ENCODE measurements at places on chromosomes 6 and 20. TPM values are rescaled to one million over a fixed set of nuclear protein-coding genes. Genes with fewer than 3 reads are reported as not detected.

The TCP11 gene
- total RNA-seq: not detected

The ECHDC1 gene
- total RNA-seq: 39.7 TPM

The SLC32A1 gene
- not detected for total RNA-seq

The PRKN gene
- 25.5 TPM for total RNA-seq

The HFE gene
- total RNA-seq: 3.4 TPM

The SENP6 gene
- 54.2 TPM for total RNA-seq

The FKBP5 gene
- total RNA-seq: 101 TPM

The C6orf163 gene
- 1.6 TPM for total RNA-seq

The L3MBTL1 gene
- total RNA-seq: 4.0 TPM

The NMBR gene
- total RNA-seq: not detected
